Stimulated activated CD4-positive, alpha-beta T cell treated with anti-CD3 and anti-CD28 coated beads, Interleukin-2, amount 100 ng/mL, for 24 hours (primary cell): ENCODE measurements at places on chromosomes 7 and 10.

- DNase-seq = no peak
Measured at GRCh38 chr7:73679709-73680108, 3.5 kb downstream of the DNAJC30 start.

GRCh38 chr10:61941202-61941681 lies 39.7 kb downstream of the ARID5B start:
- DNase-seq = no peak

- no peak for DNase-seq
Measured at GRCh38 chr7:2272031-2272430, 30.0 kb downstream of the NUDT1 start.

DNA sequence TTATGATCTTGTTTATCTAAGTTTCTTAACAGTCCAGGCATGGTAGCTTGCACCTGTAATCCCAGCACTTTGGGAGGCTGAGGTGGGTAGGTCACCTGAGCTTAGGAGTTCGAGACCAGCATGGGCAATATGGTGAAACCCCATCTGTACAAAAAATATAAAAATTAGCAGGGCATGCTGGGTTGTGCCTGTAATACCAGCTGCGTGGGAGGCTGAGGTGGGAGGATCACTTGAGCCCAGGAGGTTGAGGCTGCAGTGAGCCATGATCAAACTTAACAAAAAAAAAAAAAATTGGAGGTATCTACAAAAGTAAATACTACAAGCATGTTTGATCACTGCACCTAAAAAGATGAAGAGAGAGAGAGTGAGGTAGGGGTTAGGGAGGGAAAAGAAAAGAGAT lies 9.0 kb upstream of the EZH2 start:
- no peak for DNase-seq

GRCh38 chr10:116770281-116770680 lies 27.9 kb upstream of the HSPA12A start:
- DNase-seq = no peak

- no peak for DNase-seq
Measured at GRCh38 chr7:29075606-29076005, 70.7 kb downstream of the CPVL start.

DNA sequence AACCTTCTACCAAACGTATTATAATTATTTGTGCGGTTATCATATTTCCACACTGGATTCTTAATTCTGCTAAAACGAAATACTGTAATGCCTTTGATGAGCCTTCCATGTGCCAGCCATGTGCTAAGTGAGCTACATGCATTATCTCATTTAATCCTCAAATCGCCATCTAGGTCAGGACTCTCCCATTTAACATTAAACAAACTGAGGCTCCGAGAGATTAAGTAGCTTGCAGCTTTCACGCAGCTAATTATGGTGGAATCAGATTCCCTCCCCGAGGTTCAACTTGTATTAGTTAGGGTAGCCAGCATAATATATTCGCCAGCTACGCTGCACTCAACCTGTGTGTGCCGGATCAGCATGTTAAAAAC lies 798 bp upstream of the TSPAN33 start:
- DNase-seq = no peak

GRCh38 chr7:115549910-115550309 lies 480.7 kb downstream of the TFEC start:
- no peak for DNase-seq

GRCh38 chr7:132117181-132117580 lies 459.1 kb downstream of the PLXNA4 start:
- no peak for DNase-seq

GRCh38 chr7:45865594-45866410 lies 7.1 kb downstream of the CCDC201 start:
- no peak for DNase-seq

- no peak for DNase-seq
Measured at GRCh38 chr7:145633513-145633912, 483.1 kb upstream of the CNTNAP2 start.

GRCh38 chr10:132113766-132114365 lies 48.1 kb downstream of the JAKMIP3 start:
- DNase-seq = no peak

GRCh38 chr10:88108115-88108610 lies 244.7 kb downstream of the PTEN start:
- no peak for DNase-seq

- peak; percentile 43 for DNase-seq
Measured at GRCh38 chr7:26865094-26865388, 651 bp upstream of the SKAP2 start.

DNA sequence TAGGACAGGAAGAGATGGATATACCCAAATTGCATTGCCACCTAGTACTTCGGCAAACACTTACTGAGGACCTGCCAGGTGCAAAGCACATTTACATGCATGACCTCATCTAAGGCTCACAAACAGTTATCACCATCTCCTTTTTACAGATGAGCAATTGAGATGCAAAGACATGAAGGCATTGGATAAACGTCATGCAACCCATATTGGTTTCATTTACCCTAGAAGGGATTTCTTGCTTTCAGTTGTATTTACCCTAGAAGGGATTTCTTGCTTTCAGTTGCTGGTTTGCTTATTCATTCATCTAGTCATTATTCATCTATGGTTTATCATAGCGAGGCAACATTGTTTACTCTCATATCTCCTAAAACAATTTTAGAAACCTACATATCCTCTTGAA lies 52.2 kb downstream of the STEAP1B start:
- no peak for DNase-seq

- peak; percentile 20 for DNase-seq
Measured at GRCh38 chr10:132929953-132930548, 12.3 kb downstream of the CFAP46 start.

DNA sequence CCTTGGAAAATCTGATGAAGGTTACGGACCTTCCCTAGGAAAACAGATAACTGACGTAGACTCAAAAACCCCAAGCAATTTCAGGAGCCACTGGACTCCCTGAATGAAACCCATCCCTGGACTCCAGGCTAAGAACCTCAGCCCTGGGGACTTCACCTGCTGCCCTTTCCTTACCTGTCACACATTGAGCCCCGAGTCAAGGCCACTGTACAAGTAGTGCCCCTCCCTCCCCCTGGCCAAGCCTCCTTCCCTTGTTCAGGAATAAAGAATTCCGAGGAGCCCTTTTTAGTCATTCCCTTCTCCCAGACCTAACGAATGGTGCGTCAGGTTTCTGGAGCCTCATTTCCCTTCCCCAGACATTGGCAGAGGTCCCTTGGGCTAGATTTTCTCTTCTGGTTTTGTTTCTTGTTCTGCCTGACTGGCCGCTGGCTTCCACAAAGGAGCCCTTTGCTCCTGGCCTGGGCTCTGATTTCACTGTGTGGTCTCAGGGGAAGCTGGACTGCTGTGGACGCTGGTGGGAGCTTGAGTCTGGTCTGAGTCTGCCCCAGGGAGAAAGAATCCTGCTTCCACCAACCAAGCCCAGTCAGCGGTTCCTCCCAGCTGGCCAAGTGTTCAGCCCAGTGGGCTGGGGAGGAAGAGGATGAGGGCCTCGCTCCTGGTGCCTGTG lies 31.7 kb downstream of the ZNF775 start:
- DNase-seq = no peak

GRCh38 chr7:99419323-99420021 lies 10.7 kb downstream of the BUD31 start:
- no peak for DNase-seq

GRCh38 chr7:47651355-47652317 lies 69.7 kb upstream of the TNS3 start:
- DNase-seq = no peak
